ENCODE measurements at places on chromosomes 5 and 9.

GRCh38 chr9:68780720-68781119 is 75.7 kb downstream of the PIP5K1B start:
- no peak for DNase-seq

DNA sequence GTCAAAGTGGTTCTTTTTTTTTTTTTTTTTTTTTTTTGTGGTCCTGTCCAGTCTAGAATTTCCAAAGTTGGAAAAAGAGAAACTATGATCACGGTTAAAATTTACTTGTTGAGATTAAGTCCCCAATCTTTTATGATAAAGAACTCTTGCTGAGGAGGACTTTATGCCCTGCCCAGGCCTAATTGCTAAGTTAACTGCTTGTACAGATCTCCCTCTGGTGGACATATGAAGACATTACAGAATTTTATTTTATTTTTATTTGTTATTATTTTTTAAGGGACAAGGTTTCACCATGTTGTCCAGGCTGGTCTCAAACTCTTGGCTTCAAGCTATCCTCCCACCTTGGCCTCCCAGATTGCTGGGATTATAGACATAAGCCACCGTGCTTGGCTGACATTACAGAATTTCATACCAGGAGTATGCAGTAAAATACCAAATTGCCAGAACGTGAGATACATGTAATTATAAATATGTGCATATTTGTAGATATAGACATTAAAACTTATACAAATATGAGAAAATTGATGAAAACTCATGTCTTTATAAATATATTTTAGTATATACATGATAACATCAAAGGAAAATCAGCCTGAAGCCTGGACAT is 91.2 kb downstream of the RFK start:
- DNase-seq: no peak

DNA sequence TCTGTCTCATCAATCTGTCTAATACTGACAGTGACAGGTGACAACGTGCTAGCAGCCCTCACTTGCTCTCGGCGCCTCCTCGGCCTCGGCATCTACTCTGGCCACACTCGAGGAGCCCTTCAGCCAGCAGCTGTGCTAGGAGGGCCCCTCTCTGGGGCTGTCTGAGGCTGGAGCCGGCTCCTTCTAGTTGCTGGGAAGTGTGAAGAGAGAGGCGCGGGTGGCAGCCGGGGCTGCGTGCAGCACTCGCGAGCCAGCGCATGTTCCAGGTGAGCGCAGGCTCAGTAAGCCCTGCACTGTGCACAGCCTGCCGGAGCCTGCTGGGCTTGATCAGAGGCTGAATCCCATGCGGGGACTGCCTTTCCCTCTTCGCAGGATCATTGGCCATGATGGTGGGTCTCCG is 330.7 kb downstream of the CDH10 start:
- DNase-seq: no peak

- DNase-seq: no peak
Measured at GRCh38 chr5:136484808-136485325, 119.5 kb upstream of the TRPC7 start.

- no peak for DNase-seq
Measured at GRCh38 chr5:139215107-139215975, 17.2 kb upstream of the SIL1 start.

- DNase-seq: peak; percentile 49
Measured at GRCh38 chr9:133787754-133788025, 49.5 kb upstream of the SARDH start.

GRCh38 chr9:38670542-38671371 is 49.2 kb downstream of the FAM240B start:
- DNase-seq: no peak

- no peak for DNase-seq
Measured at GRCh38 chr9:106752581-106752980, 110.4 kb upstream of the ZNF462 start.

- no peak for DNase-seq
Measured at GRCh38 chr5:178432421-178433272, 157.5 kb downstream of the COL23A1 start.

GRCh38 chr5:135920199-135920598 is 24.6 kb upstream of the IL9 start:
- no peak for DNase-seq

DNA sequence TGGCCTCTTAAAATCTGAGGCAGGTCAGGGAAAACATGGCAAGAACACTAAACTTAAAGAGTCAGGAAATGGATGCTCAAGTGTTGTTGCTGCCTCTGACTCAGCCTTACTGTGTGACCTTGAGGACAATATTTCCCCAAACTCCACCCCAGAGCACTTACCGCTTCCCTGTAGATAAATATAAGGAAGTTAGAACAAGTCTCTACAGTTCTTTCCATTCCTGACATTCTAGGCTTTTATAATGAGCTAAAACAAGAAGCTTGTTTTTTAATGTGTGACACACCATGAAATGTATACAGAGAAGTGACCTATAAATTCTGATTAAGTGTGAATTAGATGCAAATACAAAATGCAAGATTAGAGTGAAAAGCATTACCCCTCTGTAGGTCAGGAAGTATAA is 129.3 kb downstream of the GRIA1 start:
- no peak for DNase-seq

DNA sequence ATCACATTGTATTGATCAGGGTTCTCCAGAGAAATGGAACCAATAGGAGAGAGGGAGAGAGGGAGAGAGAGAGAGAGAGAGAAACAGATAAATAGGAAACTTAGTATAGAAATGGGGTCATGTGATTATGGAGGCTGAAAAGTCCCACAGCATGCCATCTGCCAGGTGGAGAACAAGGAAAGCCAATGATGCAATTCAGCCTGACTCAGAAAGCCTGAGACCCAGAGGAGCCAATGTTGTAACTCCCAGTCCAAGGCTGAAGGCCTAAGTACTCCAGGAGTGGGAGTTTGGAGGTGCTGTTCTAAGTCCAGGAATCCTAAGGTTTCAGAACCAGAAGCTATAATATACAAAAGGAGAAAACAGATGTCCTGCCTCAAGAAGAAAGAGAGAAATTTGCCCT is 48.4 kb upstream of the ISOC1 start:
- DNase-seq: no peak

DNA sequence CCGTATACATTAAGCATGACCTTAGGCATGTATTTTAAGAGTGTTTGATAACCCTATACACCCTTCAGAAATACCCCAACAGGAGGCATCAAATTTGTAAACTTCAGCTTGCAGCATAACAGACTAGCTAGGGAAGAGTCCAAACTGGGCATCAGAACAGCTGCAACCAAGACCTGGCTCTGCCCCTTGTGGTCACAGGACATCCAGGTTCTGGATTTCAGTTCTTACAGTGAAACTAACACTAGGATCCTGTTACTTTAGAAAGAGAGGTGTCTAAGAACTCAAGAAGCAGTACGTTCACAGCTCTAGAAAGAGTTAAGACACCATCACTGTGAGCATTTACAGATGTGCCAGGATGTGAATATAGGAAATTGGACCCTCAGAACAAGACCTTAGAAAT is 229.8 kb downstream of the BNC2 start:
- no peak for DNase-seq

DNA sequence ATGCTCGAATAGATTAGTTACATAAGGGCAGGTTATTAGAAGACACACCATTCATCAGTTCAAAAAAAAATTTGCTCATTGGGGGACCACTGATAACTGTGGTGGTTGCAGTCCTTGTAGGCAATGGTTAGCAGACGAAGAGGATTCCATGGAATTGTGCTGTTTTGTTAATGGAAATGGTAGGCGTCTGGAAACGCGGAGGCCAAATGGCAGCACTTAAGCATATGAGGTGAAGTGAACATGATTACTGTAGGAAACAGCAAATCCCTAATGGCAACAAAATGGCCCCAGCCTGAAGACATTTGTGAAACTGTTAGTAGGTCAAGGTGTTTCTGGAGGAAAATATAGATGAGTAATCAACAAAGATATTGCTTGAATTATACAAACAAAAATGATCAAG is 535.4 kb upstream of the PTPRD start:
- no peak for DNase-seq

DNA sequence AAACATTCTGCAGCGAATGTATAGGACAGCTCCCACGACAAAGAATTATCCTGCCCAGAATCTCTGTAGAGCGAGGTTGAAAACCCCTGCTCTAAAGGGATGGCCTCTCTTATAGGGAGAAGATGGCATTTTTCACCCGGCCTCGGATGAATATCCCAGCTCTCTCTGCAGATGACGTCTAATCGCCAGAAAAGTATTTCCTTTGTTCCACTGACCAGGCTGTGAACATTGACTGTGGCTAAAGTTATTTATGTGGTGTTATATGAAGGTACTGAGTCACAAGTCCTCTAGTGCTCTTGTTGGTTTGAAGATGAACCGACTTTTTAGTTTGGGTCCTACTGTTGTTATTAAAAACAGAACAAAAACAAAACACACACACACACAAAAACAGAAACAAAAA is 17.4 kb upstream of the RARS1 start:
- no peak for DNase-seq

DNA sequence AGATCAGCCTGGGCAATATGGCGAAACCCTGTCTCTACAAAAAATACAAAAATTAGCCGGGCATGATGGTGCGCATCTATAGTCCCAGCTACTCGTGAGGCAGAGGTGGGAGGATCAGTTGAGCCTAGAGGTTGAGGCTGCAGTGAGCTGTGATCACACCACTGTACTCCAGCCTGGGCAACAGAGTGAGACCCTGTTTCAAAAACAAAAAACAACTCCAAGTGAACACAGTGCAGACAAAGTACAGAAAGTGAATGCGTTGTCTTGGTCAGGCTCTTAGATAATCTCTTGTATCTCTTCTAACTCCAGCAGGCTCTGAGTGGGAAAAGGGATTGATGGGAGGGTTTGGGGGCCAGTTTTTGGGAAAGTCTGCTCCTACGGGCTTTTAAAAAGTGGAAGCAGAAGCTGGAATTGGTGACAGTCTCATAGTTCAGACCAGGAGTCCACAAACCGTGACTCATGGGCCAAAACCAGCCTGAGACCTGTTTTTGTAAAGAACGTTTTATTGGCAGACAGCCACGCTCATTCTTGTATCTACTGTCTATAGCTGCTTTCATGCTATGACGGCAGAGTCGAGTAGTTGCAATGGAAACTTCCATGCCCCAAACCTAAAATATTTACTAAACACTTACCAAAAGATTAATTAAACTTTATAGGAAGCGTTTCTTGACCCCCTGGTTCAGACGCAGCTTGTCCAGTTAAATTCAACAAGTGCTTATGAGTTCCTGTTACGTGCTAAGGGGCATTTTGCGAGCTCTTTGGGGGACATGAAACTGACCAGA is 32.9 kb downstream of the NDST1 start:
- no peak for DNase-seq

GRCh38 chr5:169701910-169702451 is 64.9 kb downstream of the DOCK2 start:
- no peak for DNase-seq

- DNase-seq: no peak
Measured at GRCh38 chr5:122431298-122431697, 119.3 kb downstream of the SNCAIP start.

GRCh38 chr9:69532396-69532795 is 139.8 kb downstream of the APBA1 start:
- DNase-seq: no peak

Measured in WERI-Rb-1 (cell line).